ENCODE measurements at places on chromosomes 5 and 9. TPM values are rescaled to one million over a fixed set of nuclear protein-coding genes. Genes with fewer than 3 reads are reported as not detected.

TUSC1 gene
- total RNA-seq, result not detected

PLAC8L1 gene
- not detected for total RNA-seq

PRDM9 gene
- total RNA-seq, result not detected

MARVELD2 gene
- total RNA-seq, result 15.4 TPM

GRIN1 gene
- total RNA-seq, result not detected

LIX1 gene
- not detected for total RNA-seq

CDH6 gene
- total RNA-seq, result not detected

CSF1R gene
- not detected for total RNA-seq

PCDHA1 gene
- total RNA-seq, result not detected

MEIKIN gene
- total RNA-seq, result not detected

C9orf72 gene
- 3.1 TPM for total RNA-seq

CCDC112 gene
- total RNA-seq, result 3.3 TPM

FBXL7 gene
- total RNA-seq, result 0.07 TPM

GARIN3 gene
- total RNA-seq, result not detected

PCDHGA3 gene
- not detected for total RNA-seq

DEPDC1B gene
- 78.3 TPM for total RNA-seq

TENT4A gene
- 7.7 TPM for total RNA-seq

RNF180 gene
- total RNA-seq, result 0.11 TPM

P4HA2 gene
- 16.5 TPM for total RNA-seq

FOXD4 gene
- total RNA-seq, result 0.18 TPM

PCDHGA10 gene
- total RNA-seq, result 0.18 TPM

Data from HepG2 (cell line).